A549 treated with DMSO at 1 μM for 4 hours (cell line): ENCODE measurements at places on chromosomes 16 and 17. TPM values are rescaled to one million over a fixed set of nuclear protein-coding genes. Genes with fewer than 3 reads are reported as not detected.

TMEM100 gene
- total RNA-seq = not detected in 5 replicates

RASD1 gene
- 0.54 to 0.75 TPM (median 0.69 TPM) in 5 replicates for total RNA-seq

CDRT15L2 gene
- not detected in 5 replicates for total RNA-seq

SLC6A2 gene
- total RNA-seq = 0.04 TPM in 1 of 5 replicates, not detected in the others

JPT1 gene
- 789 to 884 TPM (median 813 TPM) in 5 replicates for total RNA-seq

LYRM9 gene
- 0.95 to 2.3 TPM (median 1.5 TPM) in 5 replicates for total RNA-seq

KRTAP16-1 gene
- total RNA-seq = not detected in 5 replicates

JPH3 gene
- total RNA-seq = 1.6 to 2.2 TPM (median 2.1 TPM) in 5 replicates

SMARCD2 gene
- total RNA-seq = 50.3 to 66.7 TPM (median 60.9 TPM) in 5 replicates

MTSS2 gene
- total RNA-seq = 35.8 to 45.3 TPM (median 41.4 TPM) in 5 replicates

CLEC19A gene
- total RNA-seq = 0.10 to 0.17 TPM (median 0.15 TPM) in 5 replicates

TVP23A gene
- total RNA-seq = 0.02 to 0.09 TPM (median 0.04 TPM) in 4 of 5 replicates, not detected in the other

KRT38 gene
- not detected in 5 replicates for total RNA-seq

PAGR1 gene
- 36.8 to 51.9 TPM (median 45.4 TPM) in 5 replicates for total RNA-seq

CACNG3 gene
- not detected in 5 replicates for total RNA-seq

CRISPLD2 gene
- total RNA-seq = 3.6 to 4.4 TPM (median 3.9 TPM) in 5 replicates

ZNF205 gene
- 10.9 to 15.0 TPM (median 12.1 TPM) in 5 replicates for total RNA-seq

TSPAN10 gene
- total RNA-seq = 4.4 to 6.3 TPM (median 5.9 TPM) in 5 replicates
